ENCODE measurements at places on chromosomes 6 and 20.

DNA sequence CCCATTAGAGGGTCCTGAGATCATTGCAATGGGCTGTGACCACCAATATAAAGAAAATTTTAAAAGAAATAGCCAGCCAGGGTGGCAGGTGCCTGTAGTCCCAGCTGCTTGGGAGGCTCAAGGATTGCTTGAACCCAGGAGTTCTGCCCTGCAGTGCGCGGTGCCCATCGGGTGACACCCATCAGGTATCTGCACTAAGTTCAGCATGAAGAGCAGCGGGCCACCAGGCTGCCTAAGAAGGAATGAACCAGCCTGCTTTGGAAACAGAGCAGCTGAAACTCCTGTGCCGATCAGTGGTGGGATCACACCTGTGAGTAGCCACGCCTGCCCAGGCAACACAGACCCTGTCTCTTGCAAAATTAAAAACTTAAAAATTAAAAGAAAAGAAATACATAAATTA lies 102.5 kb upstream of the FOXC1 start:
- no peak for DNase-seq

DNA sequence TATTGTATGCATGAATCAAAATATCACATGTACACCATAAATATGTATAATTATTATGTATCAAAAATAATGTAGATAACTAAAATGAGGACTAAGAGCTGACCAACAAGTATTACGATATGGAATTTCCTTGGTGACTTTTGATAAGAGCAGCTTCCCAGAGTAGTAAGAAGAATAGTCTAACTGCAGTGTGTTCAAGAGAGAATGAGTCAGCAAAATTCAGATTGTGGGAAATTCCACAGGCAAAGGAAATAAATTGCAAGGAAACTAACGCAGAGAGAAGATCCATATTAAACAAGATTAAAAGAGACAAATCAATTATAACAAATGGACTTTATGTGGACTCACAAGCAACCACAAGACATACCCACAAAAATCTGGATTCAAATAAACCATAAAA lies 26.4 kb downstream of the FRK start:
- DNase-seq = no peak

GRCh38 chr6:42616716-42617115 lies 52.9 kb downstream of the UBR2 start:
- DNase-seq = no peak

- DNase-seq = no peak
Measured at GRCh38 chr6:166382500-166382932, 224 bp downstream of the MPC1 start.

- DNase-seq = no peak
Measured at GRCh38 chr6:72363844-72364740, 257.8 kb upstream of the KCNQ5 start.

DNA sequence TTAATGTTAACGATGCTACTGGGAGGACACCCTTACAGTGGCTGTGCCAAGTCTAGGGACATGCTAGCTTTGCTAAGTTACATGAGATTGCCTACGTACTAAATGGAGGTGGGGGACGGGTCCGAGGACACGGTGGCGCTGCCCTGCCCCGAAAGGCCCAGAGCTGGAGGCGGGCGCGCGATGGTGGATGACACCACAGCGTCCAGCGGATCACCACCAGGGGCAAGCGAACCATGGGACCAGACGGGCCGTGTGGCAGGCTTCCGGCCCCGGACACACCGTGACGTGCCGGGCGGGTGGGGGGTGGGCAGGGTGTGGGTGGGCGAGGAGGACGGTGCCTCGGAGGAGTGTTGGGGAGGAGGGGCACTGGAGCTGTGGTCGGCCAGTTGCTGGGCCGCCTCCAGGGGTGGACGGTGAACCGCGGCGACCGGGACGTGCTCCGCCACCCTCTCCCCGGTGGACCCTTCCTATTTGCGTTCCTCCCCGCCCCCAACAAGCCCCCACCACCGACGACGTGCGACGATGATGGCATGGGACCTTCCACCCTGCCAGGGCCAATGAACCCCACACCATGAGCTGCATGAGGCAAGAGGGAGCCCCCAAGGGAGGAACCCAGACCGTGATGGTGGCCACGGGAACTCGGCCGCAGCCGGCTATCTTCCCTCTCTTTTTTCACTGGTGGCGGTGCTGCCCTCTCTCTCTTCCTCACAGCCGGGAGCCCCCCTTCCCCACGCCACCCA lies 773.3 kb upstream of the DEFB115 start:
- no peak for DNase-seq

GRCh38 chr6:73513496-73513854 lies 7.4 kb downstream of the EEF1A1 start:
- DNase-seq = no peak

DNA sequence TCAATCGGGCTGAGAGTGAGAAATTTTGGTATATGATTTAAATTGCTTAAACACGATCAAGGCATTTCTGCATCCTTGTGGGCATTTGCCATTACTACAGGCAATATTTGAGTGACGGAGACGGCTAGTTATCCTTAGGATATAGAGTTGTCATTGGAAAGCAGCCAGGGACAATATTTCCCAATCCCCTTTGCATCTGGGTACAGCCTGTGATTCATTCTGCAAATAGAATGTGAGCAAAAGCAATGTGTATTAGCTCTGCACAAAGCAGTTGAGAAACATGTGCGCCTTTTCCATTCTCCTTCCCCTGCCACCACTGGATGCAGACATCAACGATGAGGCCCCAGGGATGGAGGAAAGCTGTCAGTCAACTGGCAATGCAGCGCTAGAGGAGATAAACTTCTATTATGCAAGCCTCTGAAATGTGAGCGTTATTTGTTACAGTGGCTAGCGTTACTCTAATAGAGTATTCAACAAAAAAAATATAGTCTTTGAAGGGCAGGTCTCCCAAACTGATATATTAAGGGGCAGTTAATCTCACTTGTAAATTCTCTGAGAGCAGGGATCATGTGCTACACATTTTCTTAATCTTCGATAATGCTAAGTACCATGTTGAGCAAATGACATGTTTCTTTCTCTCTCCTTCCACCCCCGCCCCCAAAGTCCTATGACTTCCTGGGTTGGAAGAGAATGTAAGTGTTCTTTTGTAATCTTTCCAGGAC lies 37.1 kb upstream of the NCOA3 start:
- DNase-seq = no peak
